Stimulated activated CD8-positive, alpha-beta memory T cell treated with anti-CD3 and anti-CD28 coated beads, Interleukin-7, amount 100 ng/mL, for 1 hour (primary cell): ENCODE measurements at places on chromosomes 12 and 14.

DNA sequence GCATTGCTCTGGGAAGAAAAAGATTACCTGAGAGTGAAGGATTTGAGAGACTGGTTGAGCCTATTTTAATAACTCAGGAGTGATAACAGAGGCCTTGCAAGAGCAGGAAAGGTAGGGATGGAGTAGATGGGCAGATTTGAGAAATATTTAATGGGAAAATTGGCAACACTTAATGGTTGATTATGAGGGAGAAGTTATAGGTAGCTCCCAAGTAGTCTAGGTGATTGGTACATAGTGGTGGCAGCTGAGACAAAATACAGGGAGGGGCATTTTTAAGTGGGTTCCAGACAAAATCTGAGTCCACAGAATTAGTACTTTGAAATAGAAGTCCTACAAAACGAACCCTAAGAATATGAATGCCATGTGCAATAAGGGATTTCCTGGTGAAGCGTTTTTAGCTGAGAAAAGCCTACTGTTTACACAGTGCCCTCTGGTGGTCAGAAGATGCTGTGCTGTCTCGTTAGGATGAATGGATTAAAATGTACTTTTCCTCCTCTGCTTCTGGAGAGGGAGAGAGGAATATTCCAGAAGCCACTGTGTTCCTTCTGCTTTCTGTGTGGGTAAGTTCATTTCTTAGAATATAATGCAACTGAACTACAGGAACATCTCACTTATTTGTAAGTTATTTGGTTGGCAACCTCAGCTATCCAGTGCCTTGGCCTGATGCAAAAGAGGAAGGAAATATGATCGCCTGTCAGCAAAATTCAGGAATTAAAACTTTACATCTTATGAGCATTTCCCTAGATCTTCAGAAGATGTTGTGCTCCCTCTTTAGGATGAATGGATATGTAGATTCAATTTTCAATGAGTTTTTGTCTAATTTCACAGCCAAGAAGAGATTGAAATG lies 6.5 kb downstream of the ZBTB1 start:
- DNase-seq, result peak; percentile 41

GRCh38 chr12:93706824-93707223 lies 29.6 kb downstream of the CRADD start:
- DNase-seq, result no peak

GRCh38 chr12:131000000-131000486 lies 46.3 kb downstream of the ADGRD1 start:
- DNase-seq, result no peak

- no peak for DNase-seq
Observed at GRCh38 chr14:52077256-52077979, 8.6 kb upstream of the NID2 start.

DNA sequence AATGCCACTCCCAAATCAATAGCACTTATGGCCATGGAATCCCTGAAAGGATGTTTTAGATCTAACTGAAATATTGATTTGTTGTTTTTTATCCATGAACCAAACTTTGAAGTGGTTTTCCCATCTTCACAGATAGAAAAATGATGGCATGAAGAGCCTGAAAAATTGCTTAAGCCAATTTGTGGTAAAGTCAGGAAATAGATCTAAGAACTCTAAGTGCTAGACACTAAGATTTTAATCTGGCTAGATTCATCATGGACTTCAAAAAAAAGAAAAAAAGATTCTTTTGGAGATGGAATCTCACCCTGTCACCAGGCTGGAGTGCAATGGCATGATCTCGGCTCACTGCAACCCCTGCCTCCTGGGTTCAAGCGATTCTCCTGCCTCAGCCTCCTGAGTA lies 45.0 kb upstream of the STRN3 start:
- no peak for DNase-seq

DNA sequence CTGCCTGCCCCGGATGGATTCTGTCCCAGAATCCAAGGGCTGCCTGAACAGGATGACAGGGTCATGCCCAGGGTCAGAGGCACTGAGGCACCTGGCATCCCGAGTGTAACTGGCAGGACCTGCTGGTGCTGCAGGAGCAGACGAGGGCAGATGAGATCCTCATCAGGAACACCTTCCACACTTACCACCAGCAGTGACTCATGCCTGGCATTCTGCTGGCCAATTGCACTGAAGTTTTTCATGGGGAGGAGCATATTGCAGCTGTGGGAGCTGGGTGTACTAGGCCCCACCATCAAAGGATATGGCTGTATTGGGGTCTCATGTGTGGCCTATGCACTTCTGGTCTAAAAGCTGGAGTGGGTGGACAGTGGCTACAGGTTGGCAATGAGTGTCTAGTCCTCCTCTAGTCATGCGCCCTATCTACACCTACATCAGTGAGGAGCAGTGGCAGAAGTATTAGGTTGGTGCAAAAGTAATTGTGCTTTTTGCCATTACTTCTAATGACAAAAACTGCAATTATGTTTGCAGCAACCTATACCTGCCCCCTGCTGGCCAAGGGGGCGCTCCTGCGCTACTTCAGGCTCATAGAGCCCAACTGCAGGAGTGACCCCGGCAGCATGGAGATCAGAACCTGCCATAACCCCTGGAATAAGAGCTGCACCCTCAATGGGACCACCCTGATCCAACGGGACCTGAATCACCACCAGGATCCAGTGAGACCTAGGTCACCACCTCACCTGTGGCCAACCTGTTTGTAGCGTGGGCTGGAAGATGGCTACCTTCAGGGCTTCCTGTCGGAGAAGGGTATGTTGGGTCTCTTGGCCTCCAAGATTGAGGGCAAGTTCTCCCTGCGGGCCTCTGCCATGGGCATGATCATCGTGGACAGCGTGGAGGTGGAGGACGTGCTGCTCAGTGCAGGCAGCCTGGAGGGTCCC lies 8.0 kb upstream of the C12orf42 start:
- peak; percentile 34 for DNase-seq
